ENCODE measurements at places on chromosomes 3 and 15.

- DNase-seq: no peak
Measured at GRCh38 chr3:130626049-130626448, 109.1 kb downstream of the COL6A6 start.

DNA sequence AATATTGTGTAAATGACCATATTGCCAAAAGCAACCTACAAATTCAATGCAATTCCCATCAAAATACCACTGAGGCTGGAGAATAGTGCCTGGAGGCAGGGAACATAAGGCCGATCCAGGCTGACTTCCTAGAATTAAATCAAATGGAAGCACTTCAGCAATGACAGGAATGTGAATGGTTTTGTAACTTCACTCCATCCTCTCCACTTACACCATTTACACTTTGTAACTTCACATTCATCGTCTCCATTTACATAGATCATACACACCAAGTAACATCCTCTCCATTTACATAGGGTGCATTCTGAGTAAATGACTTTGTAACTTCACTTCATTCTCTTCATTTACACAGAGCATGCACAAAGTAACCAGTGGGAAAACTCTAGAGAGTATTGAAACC is 11.6 kb downstream of the STRIT1 start:
- DNase-seq: no peak

- no peak for DNase-seq
Measured at GRCh38 chr3:195012571-195012970, 258.4 kb downstream of the XXYLT1 start.

GRCh38 chr3:12730506-12731242 is 28.4 kb downstream of the TMEM40 start:
- no peak for DNase-seq

DNA sequence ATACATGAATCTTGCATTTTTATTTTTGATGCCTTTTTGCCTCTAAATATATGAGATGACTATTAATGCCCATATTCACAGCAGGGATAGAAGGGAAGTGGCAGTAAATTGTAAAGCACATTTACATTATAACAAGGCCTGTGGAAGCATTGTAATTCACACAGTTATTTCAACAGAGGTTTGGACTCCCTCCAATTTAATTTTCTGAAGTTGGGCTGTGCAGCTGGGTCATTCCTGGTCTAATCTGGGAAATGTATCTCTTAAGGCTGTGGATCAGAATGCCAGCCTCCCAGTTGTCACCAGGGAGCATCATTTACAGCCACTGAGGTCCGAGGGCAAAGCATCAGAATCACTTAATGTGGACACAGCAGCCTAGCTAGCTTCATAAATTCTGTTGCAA is 434.5 kb downstream of the MFSD1 start:
- no peak for DNase-seq

DNA sequence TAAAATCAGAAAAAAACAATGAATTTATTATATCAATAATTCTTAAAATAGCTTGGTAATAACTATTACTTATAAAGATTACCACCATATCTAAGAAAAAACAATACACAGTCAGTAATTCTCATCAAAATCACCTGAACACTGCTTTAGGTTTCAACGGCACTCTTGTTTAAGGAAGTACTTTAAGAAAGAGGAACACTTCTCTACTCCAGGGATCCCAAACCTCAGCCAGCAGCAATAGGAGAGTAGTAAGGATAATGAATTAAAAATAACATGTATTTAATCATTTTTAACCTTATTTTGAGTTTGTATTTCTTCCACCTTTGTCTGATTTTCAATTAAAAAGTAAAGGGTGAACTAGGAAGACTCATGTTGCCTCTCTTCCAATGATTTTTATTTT is 494.0 kb upstream of the NR2F2 start:
- no peak for DNase-seq

Data from smooth muscle cell of the brain vasculature (primary cell).